ENCODE measurements at places on chromosomes 12 and 14.

DNA sequence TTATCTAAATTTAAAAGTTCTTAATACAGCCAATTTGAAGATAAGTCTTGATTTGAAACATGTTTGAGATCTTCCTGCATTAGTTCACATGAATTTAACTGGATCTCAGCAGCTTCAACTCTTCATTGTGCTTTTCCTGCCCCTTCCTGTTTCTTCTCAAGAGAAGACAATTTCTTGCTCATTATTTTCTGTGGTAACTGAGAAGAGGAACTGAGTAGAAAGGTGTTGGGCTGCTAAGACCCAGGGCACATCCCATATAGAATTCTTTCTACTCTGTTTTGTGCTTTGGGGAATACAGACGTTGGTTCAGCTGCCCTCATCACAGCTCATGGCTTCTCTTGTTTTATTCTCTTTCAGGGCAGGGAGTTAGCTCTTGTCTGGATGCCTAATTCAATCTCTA is 110.2 kb downstream of the SNAPC1 start:
- DNase-seq = no peak

DNA sequence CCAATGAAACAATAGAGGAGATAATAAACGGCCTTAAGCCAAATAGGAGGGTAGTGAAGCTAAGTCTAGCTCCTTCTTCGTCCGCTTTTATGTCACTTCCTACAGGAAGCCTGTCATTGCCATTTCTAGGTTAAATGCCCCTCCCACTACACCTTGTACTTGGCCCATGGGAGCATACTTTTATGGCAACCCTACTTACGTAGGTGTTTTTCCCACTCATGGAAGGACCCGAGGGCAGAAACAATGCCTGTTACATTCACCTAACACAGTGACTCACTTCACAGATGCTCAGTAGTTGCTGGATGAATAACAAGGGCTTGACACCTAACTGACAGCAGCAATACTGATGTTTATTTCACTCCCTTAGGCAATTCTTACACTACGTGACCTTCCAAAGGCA is 44.5 kb downstream of the ALKBH1 start:
- peak; percentile 74 for DNase-seq

GRCh38 chr12:2618291-2618995 is 176.3 kb upstream of the FKBP4 start:
- no peak for DNase-seq

DNA sequence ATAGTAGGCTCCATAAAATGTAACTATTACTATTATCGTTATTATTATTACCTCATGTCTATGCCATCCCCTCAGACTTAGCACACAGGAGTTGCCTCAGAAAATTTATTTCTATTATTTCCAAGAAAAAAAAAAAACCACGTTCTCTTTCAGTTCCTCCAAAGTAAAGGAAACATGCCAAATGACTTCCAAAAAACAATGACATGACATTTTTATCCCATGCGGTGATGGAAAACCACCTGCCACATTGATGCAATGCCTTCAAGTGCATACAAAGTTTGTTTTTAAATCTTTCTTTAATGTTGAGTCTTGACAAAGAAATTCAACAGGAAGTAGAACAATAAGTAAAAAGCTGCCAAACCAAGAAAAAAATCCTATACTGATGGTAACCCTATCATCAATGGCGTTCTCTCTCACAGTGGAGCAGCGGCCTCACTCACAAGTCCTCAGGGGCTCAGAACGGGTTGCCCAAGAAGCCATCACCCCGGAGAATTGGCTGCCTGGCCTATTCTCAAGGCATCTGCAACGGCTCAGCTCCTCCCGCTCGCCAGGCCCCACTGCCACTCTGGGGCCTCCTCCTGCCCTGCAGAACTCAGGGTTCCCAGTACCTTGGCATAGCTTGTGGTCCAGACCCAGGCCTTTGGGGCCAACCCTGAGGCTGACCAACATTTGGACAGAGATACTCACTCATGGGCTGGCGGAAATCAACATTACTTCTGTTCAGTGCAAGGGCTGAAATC is 51.9 kb downstream of the SERPINA3 start:
- DNase-seq = no peak

DNA sequence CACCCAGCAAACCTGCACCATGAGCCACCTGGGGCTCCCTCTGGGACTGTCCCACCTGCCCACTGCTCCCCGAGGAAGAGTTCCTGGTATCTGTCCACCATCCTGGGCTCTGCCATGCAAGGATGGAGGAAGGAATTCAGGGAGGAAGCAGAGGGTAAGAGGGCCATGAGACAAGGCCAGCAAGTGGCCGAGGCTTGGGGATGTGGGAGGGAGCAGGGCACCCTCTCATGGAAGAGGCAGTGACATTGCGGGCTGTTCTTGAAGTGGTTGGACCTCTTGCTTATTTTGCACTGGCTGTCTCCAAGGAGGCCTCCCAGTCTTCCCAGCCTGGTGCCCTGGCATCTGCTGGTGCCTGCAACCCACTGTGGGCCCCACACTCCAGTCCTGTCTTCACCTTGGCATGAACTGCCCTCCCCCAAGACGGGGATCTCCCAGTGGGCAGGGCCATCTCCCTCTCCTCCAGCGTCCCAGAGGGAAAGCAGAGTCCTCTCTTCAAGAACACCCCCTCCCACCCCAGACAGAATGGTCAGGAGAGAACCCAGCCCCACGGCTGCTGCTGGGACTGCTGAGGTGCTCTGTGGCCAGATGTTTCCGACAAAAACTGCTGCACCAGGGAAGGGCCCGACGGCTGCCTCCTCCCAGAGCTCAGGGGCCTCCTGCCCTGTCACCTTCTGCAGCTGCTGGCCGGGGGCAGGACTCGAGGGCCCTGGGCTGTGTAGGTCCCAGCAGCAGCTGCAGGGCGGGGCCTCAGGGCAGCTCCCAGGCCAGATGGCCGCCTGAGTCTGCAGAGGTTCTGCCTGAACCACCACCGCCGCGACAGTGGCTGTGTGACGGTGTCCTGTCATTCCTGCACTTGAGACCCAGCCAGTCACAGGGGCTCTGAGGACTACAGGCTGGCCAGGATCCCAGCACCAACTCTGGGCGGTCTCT is 1.8 kb upstream of the AKT1 start:
- no peak for DNase-seq

- DNase-seq = no peak
Measured at GRCh38 chr12:2374092-2374906, 321.5 kb downstream of the CACNA1C start.

DNA sequence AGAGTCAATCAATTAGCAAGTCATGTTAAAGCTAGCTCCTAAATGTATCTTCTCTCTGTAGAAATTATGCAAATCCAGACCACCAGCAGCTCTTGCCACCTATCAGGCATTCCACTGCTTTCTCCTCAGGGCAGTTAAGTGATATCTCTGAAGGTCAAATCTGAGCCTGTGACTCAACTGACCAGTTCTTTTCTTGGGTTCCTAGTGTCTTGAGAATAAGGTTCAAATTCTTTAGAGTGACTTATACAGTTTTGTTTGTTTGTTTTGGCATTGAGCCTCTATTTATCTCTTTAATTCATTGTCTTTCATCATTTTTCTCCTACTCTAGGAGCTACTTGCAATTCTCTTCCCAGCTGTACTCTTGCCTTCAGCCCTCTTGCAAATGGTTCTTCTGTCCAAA is 2.5 kb upstream of the LRIG3 start:
- DNase-seq = peak; percentile 37

DNA sequence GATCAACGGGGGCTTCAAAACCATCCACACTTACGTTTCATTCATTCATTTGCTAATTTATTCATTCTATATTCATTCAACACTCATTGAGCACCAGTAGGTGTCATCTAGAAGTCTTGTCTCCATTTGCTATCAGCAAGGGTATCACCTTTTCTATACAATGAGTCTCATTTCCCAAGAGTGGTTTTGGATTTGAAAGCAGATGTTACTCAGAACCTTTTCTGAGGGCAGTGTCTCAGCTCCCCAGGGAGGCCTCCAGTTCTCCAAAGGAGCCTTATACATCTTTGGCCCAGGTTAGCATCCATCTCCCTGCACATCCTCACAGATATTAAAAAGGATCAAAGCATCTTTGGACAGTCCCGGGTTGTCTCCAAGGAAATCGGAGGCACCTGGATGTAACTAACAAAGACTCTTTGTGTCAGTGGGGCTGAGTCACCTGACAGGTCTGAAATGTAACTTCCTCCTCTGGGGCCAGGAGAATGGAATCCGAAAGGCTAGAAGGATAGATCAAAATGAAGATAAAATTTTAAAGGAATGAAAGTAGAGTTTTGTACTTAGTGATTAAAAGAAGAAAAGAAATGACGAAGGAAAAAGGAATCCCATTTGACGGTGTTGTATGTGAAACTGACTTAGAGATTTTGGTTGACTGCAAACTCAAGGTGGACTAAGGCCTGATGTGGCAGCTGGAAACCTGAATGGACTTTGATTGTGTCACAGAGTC is 103.0 kb downstream of the VCPKMT start:
- peak; percentile 92 for DNase-seq

DNA sequence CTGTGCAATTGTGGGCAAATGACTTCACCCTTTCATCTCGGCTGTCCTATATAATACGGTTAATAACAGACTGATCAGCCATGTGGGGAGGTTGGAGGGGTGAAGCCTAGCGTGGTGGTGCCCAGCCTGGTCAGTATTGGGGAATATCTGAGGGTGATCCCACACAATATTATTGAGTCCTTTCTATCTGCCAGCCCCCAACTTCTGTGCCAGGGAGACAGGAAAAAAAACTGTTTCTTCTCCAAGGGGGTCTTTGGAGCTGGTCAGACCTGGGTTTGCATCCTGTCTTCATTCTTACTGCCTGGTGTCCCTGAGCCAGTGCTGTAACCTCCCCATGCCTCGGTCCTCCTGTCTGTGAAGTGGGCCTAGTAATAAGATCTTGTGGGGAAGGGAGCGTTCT is 6.5 kb downstream of the CYP46A1 start:
- DNase-seq = no peak

- DNase-seq = no peak
Measured at GRCh38 chr12:2215709-2216560, 163.1 kb downstream of the CACNA1C start.

Measured in ELR (cell line).